ENCODE measurements at places on chromosomes 2 and 18. TPM values are rescaled to one million over a fixed set of nuclear protein-coding genes. Genes with fewer than 3 reads are reported as not detected.

The SPATA3 gene
- not detected for total RNA-seq

The FKBP7 gene
- total RNA-seq, result 3.2 TPM

The SF3B1 gene
- total RNA-seq, result 296 TPM

The HOXD8 gene
- total RNA-seq, result not detected

The NYAP2 gene
- total RNA-seq, result not detected

The IL36G gene
- total RNA-seq, result 0.32 TPM

The RESP18 gene
- total RNA-seq, result not detected

The PROC gene
- total RNA-seq, result 0.59 TPM

The HOXD12 gene
- total RNA-seq, result 0.17 TPM

The ILKAP gene
- total RNA-seq, result 26.4 TPM

The LHCGR gene
- total RNA-seq, result 0.31 TPM

The GTF3C2 gene
- 107 TPM for total RNA-seq

The CFAP65 gene
- 0.48 TPM for total RNA-seq
